Activated naive CD8-positive, alpha-beta T cell treated with anti-CD3 and anti-CD28 coated beads for 36 hours (primary cell): ENCODE measurements at places on chromosomes 12 and 14. TPM values are rescaled to one million over a fixed set of nuclear protein-coding genes. Genes with fewer than 3 reads are reported as not detected.

The EPS8 gene
- total RNA-seq = 2.1 TPM

The PNMA1 gene
- 28.3 TPM for total RNA-seq

The HCAR1 gene
- total RNA-seq = 0.54 TPM

The PRH2 gene
- total RNA-seq = not detected

The SLC25A21 gene
- not detected for total RNA-seq

The BAZ1A gene
- 68.7 TPM for total RNA-seq

The MIP gene
- not detected for total RNA-seq

The SYNDIG1L gene
- not detected for total RNA-seq

The BMP4 gene
- total RNA-seq = not detected

The ATXN2 gene
- total RNA-seq = 24.8 TPM

The FLRT2 gene
- total RNA-seq = not detected

The APOF gene
- total RNA-seq = not detected
